ENCODE measurements at places on chromosomes 3 and 15.

DNA sequence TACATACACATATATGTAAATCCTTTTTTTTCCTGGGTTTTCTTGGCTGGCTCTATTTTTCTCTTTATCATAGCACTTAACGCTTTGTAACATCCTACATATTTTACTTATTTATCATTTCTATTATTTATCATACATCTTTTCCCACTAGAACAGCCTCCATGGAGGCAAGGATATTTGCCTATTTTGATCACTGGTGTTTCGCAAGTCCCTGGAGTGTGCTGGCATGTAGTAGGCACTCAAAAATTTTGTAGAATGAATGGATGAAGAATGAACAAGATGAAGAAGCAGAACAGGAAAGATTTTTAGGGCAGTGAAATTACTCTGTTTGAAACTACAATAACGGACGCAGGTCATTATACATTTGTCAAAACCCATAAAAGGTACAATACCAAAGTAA is 83.0 kb upstream of the PTX3 start:
- DNase-seq = no peak

- no peak for DNase-seq
Observed at GRCh38 chr15:45253330-45253729, 1.3 kb downstream of the SLC28A2 start.

DNA sequence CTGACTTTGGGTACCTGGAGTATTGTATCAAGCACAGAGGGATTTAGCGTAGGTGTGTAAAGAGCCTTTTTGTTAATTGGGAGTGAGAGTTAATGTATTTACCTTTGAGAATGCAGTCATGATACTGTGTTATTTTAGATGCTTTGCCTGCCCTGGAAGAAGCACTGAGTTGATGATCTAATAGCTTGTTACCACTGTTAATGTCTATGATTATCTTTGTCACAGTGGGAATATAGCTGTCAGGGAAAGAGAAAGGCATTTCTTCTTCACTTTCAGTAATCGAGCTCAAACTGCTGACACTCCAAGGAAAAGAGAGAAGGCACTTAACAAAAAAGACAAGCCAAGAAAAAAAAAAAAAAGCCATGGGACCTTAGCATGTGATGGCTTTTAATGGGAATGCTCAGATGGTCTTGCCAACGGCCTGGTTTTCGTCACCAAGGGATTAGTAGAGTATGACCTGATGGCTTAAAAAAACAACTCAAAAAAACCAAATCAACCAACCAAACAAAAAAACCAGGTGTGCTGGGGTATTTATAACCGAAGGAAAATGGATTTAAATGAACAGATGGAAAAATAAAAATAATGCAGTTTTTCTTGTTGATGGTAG is 387.4 kb downstream of the PTPRG start:
- DNase-seq = no peak

- no peak for DNase-seq
Observed at GRCh38 chr3:59535791-59536221, 486.0 kb upstream of the CFAP20DC start.

DNA sequence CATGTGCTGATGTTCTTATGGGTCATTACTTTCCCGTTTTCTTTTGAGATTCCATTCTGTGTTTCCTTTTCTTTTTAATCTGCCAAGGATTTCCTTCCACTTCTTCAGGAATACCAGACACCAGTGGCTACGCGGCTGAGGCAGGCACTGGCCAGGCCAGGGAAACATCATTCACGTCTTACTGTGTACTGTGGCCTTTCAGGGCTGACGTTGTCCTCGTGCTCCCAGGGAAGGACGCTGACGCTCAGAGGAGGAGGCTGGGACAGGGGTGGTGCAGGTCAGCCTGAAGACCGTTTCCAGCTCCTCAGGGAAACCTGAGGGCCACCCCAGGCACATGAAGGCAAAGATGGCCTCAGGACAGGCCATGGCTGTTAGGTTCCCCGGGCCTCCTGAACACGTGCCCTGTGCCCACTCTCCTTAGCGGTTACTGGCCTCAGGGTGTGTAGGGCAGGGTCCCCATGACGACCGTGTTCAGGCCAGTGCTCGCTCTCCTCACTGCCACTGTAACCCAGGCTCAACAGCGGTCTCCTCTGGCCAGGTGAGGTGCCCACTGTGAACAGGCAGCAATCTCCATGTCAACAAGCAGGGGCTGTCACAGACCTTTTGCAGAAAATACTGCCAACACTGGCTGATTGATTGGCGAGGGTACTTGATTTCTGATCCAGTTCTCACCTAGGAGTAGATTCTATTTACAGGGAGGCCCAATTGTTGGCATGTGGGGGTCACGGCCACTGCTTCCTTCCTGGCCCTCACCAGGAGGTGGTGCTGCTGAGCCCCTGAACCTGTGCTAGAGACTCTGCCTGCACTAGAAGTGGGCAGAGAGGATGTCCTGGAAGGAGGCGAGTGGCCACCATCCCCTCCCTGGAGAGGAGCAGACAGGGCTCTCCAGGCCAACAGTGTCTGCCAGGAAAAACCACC is 169.5 kb downstream of the ATP10A start:
- no peak for DNase-seq

- DNase-seq = no peak
Observed at GRCh38 chr3:37279856-37280255, 105.5 kb upstream of the LRRFIP2 start.

DNA sequence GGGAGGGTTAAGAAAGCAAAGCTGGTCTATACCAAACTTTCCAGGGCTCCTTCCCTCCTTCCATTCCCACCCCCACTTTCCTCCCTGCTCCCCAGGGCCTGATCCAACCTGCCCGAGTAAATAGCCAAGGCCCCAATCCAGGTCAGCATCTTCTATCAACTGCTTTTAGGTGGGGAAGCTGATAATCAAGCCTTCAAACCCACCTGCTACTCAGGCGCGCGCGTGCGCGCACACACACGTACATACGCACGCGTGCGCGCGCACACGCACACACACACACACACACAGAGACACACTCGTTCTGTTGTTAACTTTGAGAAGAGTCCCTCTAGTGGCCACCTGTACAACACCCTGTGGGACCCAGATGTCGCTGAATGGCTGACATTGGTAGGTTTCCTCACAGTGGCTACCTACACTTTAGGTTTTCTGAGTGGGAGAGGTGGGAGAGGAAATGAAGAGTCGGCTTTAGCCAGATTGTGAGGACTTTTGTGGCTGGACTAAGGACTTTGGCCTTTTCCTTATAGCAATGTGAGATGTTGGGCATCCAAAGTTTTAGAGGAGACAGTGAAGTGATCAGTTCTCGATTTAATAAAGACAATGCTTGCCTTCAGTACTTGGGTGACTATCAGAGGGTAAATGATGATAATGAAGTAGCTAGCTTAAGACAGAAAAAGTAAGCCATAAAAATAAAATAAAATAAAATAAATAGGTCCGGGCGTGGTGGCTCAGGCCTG is 179.9 kb upstream of the C2CD4B start:
- peak; percentile 56 for DNase-seq
